ENCODE measurements at places on chromosomes 5 and 9.

DNA sequence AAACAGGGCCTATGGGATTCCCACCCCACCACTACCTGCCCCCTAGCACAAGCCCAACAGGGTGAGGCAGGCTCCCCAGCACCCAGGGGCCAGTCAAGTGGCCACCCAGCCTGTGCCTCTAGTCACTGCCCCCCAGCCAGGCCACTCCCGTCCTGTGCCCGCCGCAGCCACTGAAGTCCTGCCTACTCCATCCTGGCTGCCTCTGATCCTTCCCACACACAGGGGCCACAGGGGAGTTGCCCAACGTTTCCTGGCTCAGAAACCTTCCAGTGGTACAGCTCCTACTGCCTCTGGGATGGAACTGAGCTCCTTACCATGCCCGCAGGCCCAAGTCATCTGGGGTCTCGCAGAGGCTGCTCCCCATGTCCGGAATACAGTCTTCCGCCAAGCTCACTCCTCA, 70.2 kb upstream of the STXBP1 start:
- DNase-seq = no peak

GRCh38 chr5:72510610-72511181, 3.5 kb upstream of the ZNF366 start:
- DNase-seq = no peak

- no peak for DNase-seq
These were observed 203.6 kb upstream of the DAB2 start for GRCh38 chr5:39628348-39628747.

GRCh38 chr9:60545878-60546385, 368.3 kb upstream of the SPATA31A5 start:
- DNase-seq = no peak

GRCh38 chr5:151947931-151948608, 23.4 kb upstream of the GLRA1 start:
- DNase-seq = no peak

DNA sequence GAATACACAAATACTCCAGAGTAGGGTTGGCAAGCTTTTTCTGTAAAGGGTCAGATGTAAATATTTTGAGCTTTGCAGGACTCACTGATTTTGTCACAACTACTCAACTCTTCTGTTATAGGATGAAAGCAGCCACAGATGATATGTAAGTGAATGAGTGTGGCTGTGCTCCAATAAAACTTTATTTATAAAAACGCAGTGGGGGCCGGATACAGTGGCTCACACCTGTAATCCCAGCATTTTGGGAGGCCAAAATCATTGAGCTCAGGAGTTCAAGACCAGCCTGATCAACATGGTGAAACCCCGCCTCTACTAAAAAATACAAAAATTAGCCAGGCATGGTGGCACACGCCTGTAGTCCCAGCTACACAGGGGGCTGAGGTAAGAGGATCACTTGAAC, 69.1 kb downstream of the FBXW11 start:
- no peak for DNase-seq

DNA sequence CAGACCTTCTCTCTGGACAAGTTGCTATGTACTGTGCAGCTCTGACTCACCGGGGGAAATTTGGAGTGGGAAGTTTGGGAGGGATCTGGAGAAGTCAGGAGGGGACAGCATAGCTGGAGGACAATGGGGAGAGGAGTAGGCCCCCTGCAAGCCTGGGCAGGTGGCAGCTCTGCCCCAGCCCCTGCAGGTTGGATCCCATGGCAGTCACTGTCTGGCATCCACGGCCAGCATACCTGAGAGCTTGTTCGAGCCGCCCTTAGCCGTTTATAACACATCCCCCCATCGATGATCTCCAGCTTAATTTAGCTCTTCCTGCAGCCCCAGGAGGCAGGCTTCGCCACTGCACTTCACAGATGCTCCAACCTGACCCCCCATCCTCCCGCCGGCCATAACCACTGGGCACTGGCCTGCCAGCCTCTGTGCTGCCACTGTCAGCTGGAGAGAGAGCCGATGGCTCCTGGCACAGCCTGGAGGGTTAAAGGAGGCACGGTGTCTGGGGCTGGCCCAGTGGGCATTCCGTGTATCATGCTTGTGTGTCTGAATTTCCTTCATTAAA, 57.7 kb upstream of the RNU6ATAC start:
- DNase-seq = no peak

- no peak for DNase-seq
These were observed 233.2 kb upstream of the RFX3 start for GRCh38 chr9:3758816-3759576.

DNA sequence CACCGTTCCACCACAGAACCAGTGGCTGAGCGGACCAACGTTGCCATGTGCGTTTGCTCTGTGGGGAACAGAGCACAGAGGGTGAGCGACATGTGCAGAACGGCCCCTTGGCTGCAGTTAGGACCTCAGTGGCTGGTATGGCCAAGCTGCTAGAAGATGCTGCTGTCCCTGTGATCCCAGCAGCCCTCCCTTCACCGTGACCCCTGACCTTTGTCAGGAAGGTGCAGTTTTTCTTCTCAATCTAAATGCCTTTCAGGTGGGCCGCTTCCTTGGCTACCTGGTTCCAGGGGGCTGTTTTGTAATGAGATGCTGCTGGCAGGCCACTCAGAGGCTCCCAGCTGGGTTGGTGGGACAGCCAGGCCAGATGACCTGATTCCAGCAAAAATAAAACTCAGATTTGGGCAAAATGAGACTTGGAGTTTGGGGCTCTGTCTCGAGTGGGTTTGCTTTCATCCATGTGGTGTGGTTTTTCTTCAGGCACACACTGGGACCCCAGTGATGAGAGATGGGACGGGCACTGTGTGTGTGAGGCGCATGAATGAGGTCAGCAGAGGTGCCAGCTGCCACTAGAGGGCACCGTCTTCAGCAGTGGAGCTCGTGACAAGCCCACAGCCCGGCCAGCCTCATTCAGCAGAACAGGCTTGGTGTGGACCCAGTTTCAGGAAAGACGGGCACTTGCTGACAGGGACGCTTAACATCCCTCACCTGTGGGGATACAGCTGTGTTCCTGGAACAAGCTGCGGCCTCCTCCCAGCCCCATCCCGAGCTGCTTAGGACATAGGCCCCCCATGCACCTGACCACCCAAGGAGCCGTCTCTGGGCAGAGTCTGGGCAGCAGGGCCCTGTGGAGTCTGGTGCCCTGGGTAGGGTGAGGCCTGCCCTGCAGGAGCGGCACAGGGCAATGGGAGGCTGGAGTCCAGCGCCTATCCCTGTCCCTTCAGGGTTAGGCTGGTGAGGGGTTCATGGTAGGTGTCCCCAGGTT, 4.1 kb downstream of the MRPS2 start:
- DNase-seq = peak; percentile 9

- no peak for DNase-seq
These were observed 5.4 kb downstream of the ZFR start for GRCh38 chr5:32439086-32439642.

DNA sequence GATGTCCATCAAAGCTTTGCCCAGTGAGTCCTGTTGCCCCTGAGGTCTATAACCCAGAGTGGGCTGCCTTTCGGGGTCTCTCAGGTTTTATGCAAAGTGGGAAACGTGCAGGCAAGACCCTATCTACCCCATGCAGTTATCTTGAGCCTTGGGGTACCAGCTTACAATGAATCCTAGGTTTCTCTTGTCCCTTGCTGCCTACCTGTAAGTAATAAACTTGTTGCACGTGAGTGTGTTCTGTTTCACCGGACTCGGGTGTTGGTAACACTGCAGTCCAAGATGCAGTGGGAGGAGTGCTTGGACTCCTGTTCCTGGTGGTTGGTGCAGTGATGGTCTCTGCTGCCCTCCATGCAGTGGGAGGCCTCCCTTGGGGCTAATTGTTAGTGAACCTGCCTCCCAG, 85.6 kb upstream of the ALDH1B1 start:
- DNase-seq = no peak

All from stimulated activated CD8-positive, alpha-beta memory T cell treated with anti-CD3 and anti-CD28 coated beads, Interleukin-7, amount 100 ng/mL, for 1 hour (primary cell).